ENCODE measurements at places on chromosomes 6 and 20. TPM values are rescaled to one million over a fixed set of nuclear protein-coding genes. Genes with fewer than 3 reads are reported as not detected.

Gene GTSF1L
- not detected for total RNA-seq

Gene CDH26
- total RNA-seq: 1.2 TPM

- no peak for DNase-seq
Observed at GRCh38 chr6:28775405-28776129, 148.2 kb downstream of the TRIM27 start.

GRCh38 chr20:9555781-9556180, 41.4 kb downstream of the LAMP5 start:
- peak; percentile 82 for DNase-seq

DNA sequence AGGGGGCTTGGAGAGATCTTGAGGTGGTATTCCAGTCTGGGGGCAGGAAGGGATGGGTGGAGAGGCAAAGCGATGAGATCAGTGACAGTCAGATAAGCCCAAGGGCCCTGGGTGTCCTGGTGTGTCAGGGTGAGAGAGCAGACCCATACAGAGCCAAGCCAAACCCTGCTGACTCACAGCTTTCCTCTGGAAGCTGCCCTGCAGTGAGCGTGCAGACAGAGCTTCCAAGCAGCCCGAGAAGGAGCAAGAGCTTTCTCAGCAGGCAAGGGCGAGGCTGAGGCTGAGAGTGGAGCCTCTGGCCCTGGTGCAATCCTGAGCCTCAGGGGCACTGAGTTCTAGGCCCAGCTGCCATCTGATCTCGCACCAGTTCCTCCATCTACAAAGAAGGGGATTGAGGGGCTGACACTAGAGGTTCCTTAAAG, 91.1 kb upstream of the HIVEP1 start:
- DNase-seq: peak; percentile 90

DNA sequence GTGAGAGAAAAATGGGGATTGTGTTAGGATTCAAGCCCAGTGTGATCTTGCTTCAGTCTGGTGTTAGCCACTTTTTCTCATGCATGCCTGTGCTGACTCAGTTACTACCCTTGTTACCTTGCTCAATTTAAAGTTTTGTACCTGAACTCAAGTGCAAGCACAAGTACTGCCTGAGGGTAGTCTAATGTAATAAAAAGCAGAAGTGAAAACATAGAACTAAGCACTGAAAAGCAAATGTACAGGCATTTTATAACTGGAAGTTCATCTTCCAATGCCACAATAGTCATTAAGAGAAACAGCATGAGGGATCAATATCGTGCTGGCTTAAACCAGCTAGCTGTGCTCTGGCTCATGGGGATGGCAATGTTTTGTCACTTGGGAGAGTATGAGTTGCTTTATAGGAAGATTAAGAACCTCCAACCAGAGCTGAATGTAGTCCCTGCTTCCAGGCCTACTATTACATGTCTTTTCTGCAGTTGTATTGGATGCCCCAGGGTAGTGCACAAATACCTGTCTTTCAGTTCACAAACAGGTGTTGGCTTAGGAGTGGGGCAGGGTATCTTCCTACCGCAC, 48.7 kb downstream of the SLC35F1 start:
- no peak for DNase-seq

GRCh38 chr6:31225735-31226134, 46.2 kb downstream of the HLA-C start:
- DNase-seq: no peak

GRCh38 chr6:119542037-119542436, 192.5 kb upstream of the MAN1A1 start:
- DNase-seq: no peak
